Iris pigment epithelial cell (primary cell): ENCODE measurements at places on chromosomes 11 and 22.

- peak; percentile 5 for DNase-seq
These were observed 14.9 kb upstream of the ADA2 start for GRCh38 chr22:17234144-17234623.

DNA sequence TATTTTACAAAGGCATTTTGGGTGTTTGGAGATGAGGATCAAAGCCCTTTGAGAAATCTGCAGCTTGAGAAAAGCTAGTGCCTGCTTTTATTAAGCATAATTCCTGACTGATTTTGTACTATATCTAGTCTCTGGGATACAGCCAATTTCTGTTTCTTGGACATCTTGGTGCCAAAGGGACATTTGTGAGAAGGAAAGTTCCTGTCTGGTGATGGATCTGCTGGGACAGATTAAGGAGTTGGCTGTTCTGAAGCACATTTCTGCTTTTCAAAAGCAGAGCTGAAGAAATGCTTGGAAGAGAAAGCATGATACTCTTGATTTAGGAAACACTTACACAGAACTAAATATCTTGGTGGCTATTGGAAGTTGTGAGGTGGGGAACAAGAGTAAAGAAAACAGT lies 254.6 kb upstream of the CCDC90B start:
- no peak for DNase-seq

DNA sequence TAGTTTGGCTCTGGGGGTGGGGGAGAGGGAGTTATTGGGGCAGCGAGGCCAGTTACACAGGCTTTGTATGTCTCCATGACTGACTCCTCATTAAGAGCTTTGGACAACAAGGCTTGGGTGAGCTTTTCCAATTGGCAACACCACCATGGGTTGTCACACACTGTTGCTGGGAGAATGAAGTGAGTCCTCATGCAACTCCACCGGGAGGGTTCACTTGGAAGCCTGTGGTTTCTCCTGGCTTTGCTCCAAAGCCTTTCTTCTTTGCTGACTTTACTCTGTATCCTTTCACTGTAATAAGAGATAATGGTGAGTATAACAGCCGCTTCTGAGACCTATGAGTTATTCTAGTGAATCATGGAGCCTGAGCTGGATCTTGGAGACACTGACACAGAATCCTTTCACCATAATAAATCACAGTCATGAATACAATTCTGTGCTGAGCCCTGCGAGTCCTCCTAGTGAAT lies 24.9 kb downstream of the EIF3F start:
- DNase-seq, result peak; percentile 81

GRCh38 chr11:32162351-32162750 lies 71.5 kb downstream of the RCN1 start:
- no peak for DNase-seq

DNA sequence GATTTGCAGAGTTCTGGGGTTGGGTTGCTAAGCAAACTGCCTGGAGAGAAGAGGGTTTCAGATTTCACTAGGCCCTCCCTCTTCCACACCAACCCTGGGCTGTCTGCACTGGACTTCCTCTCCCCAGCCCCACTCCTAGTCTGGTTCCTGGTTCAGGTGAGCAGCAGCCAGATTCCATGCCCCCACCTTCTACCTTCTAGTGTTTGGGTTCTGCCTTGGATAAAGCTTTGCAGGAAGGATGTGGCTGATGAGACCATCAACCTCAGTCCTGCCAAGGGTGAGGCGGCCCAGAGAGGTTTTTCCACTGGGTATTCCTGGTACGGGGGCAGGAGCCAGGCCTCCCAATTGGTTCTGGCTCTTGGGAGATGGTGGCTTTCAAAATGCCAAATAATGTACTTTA lies 68.3 kb downstream of the BCR start:
- peak; percentile 73 for DNase-seq

DNA sequence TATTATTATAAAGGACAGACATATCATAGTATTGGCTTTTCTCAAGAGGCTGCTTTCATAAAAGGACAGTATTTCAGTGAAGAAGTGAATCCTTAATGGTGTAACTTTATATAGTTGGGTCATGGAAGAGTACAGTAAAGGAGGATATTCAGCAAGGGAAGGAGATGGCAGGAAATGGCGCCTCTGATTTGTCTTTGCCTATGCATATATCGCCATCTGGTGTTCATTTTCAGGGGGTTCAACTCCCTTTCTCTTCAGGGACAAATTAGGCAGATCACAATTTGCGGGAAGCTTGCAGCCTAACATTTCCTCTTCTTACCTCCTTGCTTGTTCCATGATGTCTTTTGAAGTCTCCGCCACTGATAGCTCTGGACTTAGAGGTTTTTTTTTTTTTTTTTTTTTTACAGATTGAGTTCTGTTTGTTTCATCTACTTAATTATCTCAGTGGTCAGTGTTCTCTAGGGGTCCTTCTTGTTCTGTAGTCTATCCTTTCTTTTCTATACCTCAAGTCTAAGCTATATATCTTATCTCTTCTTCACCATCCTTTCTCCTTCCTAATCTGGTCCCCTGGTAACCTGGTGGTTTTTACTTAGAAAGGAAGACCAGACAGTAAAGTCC lies 21.8 kb upstream of the RRM1 start:
- peak; percentile 76 for DNase-seq

DNA sequence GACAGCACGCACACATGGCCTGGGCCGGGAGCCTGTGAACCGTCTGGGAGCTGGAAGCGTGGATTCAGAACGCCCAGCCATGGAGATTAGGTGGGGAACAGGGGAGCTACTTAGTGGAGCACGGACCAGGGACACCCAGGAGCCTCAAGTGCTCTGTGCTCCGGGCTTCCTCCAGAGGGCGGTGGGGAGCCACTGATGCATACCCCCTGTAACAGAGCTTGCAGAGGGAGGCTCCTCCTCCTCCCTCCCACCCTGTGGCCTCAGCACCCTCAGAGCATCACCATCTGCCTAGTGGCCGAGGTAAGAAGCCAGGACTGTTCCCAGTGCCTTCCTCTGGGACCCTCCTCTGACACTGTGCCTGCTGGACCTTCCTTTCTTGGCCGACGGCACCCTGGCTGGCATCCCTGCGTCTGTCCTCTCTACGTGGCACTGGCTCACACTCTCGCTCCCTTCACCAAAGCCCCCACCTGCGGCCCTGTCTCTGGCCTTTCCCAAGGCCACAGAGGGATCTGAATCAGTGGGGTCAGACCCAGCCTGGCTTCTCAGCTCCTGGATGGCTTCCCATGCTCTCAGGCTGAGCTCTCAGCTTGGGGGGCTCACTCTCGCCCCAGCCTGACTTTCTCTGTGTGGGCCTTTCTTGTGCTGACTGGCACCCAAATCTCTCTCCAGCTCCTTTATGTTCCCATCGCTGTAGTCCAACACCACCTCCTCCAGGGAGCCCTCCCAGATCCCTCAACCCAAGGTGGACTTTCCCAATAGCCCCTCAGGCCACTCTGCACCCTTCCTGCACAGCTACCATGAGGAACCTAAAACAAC lies 780.9 kb downstream of the BRD1 start:
- no peak for DNase-seq

GRCh38 chr11:11528986-11529385 lies 92.8 kb downstream of the GALNT18 start:
- no peak for DNase-seq

DNA sequence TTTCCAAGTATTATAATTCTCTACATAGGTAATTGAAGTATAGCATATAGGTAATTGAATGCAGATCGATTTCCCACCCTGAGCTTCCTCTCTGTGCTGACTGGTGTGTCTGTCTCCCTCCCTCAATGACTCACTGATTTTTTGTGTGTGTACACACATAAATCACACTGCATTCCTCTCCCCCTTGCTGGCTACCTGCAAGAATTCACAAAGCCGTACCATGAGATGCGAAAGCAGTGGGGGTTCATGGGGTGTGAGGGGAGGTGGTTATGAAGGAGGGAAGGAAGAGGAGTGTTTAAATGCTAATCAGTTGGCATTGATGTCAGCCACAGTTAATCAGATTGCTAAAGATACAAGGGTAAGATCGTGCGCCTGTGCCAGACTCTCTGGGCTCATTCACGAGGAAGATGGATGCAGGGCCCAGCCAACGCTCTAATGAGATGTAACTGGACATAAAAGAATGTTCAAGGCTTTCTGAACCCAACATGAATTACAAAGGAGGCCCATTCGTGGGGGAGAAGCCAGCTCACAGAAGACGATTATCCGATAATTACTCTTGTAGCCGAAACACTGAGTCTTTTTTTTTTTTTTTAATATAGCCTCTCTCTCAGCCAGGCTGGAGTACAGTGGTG lies 107.4 kb downstream of the SEZ6L start:
- DNase-seq, result no peak

DNA sequence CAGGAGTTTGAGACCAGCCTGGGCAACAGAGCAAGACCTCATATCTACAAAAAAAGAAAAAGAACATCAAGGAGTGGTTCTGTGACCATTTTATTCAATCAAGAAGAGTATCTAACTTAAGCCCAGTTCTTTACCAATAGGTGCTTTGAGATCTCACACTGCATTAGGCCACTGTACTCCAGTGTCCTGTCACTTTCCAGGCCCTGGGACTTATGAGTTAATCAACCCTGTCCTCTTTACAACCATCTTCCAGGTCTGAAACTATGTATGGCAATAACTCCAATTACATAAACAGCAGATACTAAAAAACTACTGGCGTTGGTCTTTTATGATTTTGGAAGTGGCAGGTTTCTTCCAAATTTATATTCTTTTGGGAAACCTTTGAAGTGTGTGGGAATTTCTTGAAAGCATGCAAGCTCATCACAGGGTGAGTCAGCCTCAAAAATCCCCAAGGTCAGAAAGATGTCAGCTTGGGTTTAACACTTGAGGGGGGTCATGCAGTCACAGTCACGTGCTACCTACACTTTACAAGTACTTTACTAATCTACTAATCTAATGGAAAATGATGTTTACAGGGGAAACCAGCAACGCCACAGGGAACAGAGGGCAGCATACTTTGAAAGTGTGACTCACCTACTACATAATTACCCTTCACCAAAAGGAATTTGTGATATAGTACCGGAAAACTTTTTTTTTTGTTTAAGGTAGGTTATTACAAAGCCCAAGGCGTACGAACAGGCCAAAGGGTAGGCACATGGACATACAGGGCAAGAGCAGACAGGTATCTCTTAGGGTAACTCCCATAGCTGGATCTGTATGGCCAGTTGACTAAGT lies 15.6 kb downstream of the PISD start:
- DNase-seq, result peak; percentile 99

DNA sequence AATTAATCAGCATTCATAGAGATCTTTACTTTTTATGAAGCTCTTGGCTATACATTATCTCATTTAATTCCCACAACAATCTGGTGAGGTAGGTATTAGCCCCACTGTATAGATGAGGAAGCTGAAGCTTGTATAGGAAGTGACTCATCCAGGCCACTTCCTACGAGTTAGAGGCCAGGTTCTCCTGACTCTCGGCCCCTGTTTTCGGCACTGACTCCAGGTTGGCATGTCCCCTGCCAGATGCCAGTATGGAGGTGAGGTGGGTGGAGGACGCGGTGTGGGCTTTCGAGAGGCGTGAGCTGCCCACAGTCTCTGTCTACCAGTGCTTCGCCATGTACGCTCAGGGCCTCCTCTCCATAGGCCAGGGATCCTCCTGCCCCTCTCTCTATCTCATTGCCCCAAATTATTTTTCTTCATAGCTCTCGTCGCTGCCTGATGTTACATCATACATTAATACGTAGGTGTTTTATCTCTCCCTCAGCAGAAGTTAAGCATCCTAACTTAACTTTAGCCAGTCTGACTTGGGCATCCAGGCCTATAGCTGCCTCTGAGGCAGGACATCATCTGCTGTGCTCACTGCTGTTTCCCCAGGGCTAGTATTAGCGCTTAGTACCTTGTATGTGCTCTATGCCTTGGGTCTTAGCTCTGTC lies 9.0 kb downstream of the DGAT2 start:
- DNase-seq, result peak; percentile 14

DNA sequence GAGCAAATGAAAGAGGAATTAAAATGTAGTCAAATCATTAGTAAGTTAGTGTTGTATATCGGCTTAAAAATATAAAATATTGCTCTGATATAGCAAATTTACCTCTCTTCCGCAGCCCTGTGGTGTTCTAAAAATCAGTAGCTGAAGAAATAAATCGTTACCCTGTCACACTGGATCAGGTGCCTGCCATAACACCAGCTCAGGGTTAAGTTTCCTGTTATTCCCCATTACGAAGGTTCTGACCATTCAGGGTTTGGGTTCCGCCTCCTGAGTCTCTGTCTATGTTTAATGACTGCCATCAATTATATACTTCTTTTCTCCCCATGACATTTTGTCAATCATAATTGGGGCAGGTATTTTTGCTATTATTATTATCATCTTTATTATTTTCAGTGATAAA lies 658.5 kb downstream of the OPCML start:
- no peak for DNase-seq

DNA sequence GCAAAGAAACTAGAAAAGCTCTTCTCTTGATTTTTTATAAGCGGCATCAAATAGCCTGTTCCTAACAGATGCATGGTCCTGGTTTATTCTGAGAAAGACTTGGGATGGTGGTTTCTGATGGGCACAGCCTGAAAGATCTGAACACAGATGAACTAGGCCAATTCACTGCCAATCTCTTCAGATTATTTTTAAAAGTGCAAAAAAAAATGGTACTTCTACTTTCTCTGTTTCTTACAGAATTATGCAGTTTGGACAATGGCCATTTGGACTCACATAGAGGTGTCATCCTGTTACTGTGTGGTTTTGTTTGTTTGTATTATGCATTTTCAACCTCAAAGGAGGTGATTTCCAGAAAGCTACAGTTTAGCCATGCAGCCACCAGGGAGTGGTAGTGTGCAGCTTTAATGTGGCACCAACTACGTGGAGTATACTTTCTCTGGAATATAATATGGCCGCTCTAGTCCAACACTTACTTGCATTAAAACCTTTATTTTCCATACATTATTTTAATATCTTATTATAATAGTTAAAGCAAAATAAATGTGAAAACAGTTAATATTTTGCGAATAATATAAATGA lies 469.8 kb upstream of the KIRREL3 start:
- peak; percentile 0 for DNase-seq

- no peak for DNase-seq
These were observed 13.8 kb downstream of the C11orf71 start for GRCh38 chr11:114386545-114386944.

DNA sequence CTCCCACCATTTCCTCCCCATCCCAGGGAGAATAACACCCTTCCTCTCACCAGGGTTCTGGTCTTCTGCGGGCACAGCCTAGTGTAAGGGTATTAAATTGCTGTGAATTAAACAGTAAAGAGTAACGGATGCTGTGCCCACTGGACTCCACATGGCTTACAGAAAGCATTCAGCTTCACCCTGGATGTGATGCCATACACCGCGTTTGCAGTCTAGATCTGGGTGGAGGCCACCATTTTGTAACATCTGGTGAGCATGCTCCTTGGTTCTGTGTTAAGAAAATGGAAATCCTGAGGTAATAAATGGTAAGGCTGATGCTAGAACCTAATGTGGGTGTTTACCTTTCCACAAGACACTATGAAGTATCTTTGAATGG lies 331.8 kb upstream of the B3GAT1 start:
- DNase-seq, result no peak

DNA sequence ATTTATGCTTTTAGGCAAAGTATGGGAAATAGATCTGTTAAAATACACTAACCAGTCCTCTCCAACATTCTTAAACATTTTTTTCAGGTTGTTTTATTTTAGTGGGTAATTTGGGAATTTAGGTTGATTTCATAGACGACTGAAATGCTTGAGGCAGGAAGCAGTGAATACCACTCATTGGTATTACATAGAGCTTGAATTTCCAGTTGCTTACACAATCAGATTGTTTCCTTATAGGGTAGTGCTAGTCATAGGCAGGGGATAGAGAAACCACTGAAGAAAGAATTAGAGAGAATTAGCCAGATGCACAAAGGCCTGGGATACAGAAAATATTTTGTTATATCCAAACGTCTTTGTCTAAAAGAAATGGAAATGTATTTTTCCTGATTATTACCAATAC lies 23.9 kb upstream of the LYVE1 start:
- DNase-seq, result peak; percentile 94
